ENCODE measurements at places on chromosomes 5 and 9.

DNA sequence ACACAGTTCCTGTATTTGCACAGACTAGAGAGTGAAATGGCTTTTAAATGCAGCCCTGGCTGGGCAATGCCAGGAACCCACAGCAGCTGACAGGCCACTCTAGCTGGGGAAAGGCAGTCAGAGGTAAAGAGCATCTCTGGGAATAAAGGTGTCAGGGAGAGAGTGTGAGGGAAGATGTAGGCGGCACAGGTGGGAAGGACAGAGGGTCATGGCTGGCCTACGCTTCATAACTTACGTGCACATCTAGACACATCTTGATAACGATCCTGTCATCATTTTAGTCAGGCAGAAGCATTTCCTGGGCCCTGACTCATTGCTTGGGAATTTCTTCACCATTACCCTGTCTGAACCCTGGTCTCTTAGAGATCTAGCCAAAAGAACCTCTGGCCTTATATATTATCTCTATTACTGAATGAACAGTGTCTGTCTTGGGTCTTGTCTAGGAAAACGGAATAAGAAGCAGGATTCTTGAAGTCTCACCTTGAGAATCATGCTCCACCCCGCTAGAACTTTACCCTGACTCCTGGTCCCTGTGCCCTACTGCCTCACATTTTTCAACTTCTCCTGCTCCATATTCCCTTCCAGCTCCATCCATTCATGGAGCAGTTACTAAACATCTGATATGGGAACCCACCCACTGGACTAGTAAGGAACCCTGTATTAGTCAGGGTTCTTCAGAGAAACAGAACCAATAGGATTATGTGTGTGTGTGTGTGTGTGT lies 106.4 kb upstream of the ELL2 start:
- DNase-seq, result no peak

DNA sequence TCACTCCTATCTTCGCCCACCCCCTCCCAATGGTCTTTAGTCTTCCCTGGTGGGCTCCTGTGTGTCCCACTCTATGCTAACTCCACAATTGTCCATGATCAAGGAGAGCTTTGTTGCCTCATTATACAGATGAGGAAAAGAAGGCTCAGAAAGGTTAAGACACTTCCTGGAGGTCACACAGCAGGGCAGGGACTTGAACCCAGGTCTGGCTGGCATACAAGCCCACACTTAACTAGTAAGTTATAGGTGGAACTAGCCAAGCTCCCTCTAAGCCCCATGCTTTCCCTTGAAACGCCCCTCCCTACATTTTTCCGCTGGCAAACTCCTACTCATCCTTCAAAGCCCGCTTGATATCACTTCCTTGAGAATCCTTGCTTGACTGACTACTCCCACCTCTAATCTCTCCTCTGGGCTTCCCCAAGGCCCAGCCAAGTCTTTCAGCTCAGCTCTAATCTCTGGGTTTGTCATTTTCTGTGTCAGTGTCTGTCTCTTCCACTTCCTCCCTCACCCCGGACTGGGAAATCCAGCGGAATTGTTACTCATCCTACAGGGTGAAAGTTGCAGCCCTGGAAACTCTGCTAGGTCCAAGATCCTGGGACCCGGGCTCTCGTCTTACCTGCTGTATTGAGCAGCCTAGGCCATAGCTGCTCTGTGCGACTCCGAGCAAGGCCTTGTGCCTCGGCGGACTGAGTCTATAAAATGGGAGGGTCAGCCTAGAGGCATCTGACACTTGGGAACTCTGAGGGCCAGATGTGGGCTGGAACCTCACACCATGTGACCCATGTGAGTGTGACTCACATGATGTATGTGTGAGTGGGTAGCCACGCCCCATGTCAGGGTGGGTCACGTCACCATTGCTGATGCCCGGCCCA lies 144.5 kb downstream of the GAPVD1 start:
- no peak for DNase-seq

DNA sequence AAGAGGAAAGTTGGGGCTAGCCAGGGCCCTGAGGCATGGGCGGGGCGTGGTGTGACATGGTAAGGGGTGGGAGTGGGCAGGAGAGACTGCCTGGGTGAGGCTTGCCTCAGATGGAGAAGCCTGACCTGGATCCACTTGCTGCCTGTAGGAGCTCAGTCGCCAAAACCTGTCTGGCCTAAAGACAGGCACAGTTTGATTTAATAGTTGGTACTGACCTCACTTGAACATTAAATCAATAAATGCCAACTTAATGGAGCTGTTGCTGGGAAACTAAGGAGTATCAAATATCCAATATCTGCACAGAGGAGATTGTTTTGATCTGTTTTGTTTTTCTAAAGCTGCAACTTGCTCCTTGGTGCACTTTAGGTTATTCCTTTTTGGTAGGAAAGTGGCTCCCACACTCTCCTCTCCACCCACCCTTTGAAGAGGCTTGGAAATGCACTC lies 86.4 kb downstream of the RCL1 start:
- no peak for DNase-seq

- DNase-seq, result no peak
Measured at GRCh38 chr5:15693933-15694332, 194.0 kb downstream of the FBXL7 start.

GRCh38 chr9:113363336-113363735 lies 13.4 kb downstream of the HDHD3 start:
- no peak for DNase-seq

GRCh38 chr9:110588296-110588695 lies 8.8 kb upstream of the SVEP1 start:
- no peak for DNase-seq

GRCh38 chr5:40171971-40172370 lies 507.7 kb upstream of the PTGER4 start:
- no peak for DNase-seq

GRCh38 chr9:88383176-88383575 lies 5.1 kb upstream of the SPIN1 start:
- DNase-seq, result no peak

- no peak for DNase-seq
Measured at GRCh38 chr9:110949081-110949480, 89.2 kb downstream of the LPAR1 start.

DNA sequence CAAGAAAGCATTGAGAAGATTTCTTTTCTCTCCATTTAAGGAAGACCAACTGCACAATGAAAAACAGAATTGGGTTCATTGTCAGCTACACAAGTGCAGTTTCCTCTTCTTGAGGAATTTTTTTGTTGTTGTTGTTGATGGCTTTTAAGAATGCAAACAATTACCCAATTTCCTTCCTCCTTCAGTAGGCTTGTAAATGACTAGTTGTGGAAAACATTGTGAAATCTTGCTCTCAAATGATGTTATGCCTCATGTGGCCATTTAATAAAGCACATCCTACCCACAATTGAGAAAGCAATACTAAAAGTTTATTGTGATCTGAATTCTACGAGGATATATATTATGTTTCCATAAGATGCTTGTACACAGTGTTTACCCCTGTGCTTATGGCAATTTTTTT lies 171.6 kb downstream of the FAM174A start:
- no peak for DNase-seq

DNA sequence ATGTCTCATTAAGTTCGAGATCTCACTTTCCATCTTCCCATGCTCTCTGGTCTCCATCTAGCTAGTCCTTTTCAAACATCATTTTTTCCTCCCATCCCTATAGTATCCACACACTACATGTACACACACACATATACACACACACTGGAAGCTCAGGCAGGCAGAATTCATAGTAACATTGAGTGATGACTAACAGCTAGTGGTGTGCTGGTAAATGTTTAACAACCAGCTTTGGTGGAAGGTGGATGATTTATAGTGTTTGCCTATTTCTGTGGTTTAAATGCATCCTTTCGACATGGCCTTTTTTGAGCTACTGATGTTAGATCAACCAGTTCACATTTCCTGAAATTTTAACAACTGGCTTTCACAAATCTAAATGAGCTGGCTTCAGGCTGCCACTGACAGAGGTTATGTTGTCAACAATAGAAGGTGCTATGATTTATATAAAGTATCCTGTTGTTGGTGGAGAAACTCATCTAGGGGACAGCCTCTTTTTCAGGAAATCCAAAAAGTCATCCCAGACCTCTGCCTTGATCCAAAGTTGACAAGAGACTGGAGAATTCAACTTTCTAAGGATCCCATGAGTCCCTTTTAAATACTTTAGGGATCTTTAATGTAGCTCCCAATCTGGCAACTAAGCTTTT lies 117.8 kb downstream of the CCDC192 start:
- no peak for DNase-seq

DNA sequence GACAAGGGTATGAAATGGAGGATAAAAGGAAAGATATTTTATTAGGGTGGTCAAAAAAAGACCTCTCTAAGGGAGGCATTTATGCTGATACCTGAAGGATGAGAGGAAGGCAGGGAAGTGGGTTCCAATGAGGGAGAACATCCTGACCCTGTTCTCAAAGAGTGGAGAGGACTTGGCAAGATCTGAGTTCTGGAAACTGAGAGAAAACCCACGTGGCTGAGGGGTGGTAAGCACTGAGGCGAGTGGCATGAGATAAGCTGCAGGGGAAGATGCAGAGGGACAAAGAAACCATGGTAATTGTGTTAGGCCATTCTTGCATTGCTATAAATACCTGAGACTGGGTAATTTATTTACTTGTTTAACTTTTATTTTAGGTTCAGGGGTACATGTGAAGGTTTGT lies 16.8 kb downstream of the SH3RF2 start:
- DNase-seq, result no peak

DNA sequence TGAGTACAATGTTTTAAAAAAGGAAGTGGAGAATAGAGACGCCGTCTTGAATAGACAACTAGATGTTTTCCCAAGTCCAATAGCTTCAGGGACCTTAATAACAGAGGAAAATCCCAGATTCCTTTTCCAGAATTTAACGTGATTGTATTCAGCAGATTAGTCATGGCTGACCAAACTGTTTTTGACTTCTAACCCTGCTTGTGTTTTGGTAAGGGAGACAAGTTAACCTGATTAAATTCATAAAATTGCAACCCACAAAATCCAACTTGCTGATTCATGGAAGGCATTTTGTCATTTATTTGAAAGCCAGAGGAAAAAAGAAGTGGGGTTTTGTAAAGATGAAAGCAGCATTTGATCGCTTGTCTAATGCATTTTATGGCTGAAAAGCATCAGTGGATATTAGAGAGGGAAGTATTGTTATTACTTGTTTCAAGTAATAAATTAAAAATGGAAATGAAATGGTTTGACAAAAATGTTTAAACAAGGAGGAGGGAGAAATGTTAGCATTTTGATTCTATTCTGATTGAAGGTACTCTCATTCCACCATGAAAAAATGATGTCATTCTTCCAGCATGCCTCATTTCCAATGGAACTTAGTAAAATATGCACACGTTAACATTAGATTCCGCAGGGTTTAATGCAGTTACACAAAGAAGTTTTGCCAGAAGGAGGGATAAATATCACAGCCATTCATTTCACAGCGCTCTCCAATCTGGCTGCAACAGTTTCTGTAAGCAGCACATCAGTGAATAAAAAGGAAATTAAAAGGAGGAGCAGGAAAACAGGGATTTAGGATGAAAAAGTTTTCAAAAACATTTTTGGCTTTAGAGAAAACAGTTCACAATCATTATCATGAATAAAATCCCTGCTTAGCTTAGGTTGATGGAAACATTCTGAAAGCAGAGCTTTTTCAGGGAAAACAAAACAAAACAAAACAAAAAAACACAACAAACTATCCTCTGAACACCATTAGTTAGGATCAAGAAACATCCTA lies 314.7 kb downstream of the PRR16 start:
- no peak for DNase-seq

All from CD4-positive, alpha-beta T cell treated with Interleukin-6 for 4 hours (primary cell).